ENCODE measurements at places on chromosomes 4 and X. TPM values are rescaled to one million over a fixed set of nuclear protein-coding genes. Genes with fewer than 3 reads are reported as not detected.

SLC26A1 gene
- 0.19 TPM for total RNA-seq

MSMO1 gene
- 49.6 TPM for total RNA-seq

RASGEF1B gene
- 0.29 TPM for total RNA-seq

TGIF2LX gene
- not detected for total RNA-seq

CPEB2 gene
- total RNA-seq = 11.1 TPM

CXorf49 gene
- not detected for total RNA-seq

TLR1 gene
- total RNA-seq = 4.6 TPM

SPIN2B gene
- total RNA-seq = 6.5 TPM

CSTF2 gene
- total RNA-seq = 15.7 TPM

CCDC149 gene
- 13.4 TPM for total RNA-seq

SLC30A9 gene
- 51.3 TPM for total RNA-seq

CTAG1A gene
- total RNA-seq = not detected

SPOCK3 gene
- total RNA-seq = not detected

SMAD1 gene
- total RNA-seq = 243 TPM

ADGRG2 gene
- not detected for total RNA-seq

ASB12 gene
- total RNA-seq = not detected

SYNPO2 gene
- 0.65 TPM for total RNA-seq

CT45A10 gene
- not detected for total RNA-seq

CENPVL3 gene
- total RNA-seq = not detected

ARL9 gene
- 0.33 TPM for total RNA-seq

TACR3 gene
- total RNA-seq = not detected

FRG2 gene
- total RNA-seq = not detected

BMPR1B gene
- 3.2 TPM for total RNA-seq

CRMP1 gene
- not detected for total RNA-seq

FAM9C gene
- not detected for total RNA-seq

BST1 gene
- total RNA-seq = 49.3 TPM

GPR173 gene
- 1.9 TPM for total RNA-seq

GAGE12J gene
- total RNA-seq = not detected

USP17L28 gene
- total RNA-seq = not detected

BLOC1S4 gene
- total RNA-seq = 8.3 TPM

XAGE5 gene
- total RNA-seq = not detected

ARAP2 gene
- not detected for total RNA-seq

HMGB3 gene
- 28.4 TPM for total RNA-seq

KIT gene
- 21.4 TPM for total RNA-seq

L1CAM gene
- total RNA-seq = 0.19 TPM

FUNDC1 gene
- 10.8 TPM for total RNA-seq

All from vein endothelial cell (primary cell).